ENCODE measurements at places on chromosomes 4 and X.

DNA sequence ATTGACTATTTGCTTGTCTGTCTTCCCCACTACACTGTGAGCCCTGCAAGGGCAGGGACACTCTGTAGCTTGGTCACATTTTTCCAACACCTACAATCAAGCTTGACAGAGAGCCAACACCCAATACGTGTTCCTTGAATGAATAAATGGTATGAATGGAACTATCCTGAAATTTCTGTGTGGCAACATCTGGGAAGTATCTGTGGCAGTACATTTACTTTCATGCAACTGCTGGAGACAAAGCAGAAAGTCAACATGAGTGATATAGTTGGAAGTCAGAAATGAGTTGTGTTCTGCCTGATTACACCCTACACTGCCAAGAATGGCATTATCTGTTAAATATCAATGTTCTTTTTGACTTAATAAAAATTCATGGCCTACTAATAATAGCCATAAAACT, 343.5 kb upstream of the F9 start:
- no peak for DNase-seq

DNA sequence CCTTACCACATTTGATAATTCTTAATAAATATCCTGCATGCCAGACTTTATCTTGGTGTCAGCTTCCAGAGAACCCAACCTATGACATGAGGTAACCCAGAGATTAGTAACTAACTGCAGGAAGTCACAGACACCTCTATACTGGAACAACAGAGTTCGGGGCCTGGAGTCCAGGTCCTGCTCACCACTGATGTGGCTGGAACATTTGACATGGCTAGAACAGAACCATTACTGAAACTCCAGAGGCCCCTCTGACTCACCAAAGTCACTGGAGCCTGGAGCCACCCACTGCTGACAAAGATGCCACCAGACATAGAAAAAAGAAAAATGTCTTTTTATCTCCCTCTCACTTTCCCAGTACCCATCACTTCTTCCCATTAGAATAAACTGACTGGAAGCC, 403.7 kb downstream of the MID1IP1 start:
- DNase-seq: no peak

GRCh38 chr4:84051089-84051488, 448.0 kb downstream of the NKX6-1 start:
- DNase-seq: no peak

DNA sequence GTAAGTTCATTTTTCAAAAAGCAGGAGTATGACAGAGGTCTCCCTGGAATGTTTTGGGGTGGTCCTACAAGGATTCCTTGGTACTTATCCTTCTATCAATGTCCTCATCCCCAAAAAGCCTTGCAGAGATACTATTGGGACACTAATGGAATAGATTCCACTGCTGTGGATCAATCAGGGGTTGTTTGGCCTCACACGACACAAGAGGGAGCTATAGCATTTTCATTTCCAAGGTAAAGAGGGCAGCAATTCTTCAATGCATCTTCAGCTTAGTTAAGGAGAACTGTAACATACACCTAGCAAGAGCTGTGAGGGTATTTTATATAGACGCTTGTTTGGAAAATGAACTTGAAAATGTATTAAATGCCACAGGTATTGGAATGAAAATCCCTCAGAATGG, 50.9 kb downstream of the USP26 start:
- no peak for DNase-seq

DNA sequence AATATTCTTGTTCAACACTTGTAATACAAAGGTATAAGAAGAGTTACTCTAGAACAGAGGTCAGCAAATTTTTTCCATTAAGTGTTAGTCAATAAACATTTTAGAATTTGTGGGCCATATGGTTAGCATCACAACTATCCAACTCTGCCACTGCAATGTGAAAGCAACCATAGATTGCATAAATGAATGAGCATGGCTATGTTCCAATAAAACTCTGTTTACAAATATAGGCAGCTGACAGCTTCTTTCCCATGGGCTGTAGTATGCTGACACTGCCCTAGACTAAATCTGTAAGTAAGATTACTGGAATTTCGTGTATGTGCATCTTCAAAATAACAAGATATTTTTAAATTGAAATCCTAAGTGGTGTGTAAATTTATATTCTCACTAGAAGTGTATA, 73.7 kb downstream of the GABRA2 start:
- no peak for DNase-seq

- no peak for DNase-seq
These were observed 8.8 kb downstream of the TET2 start for GRCh38 chr4:105155426-105155825.

Measured in NCI-H1436 treated with DMSO at 0.1 percent for 48 hours (cell line).